ENCODE measurements at places on chromosomes 12 and 14.

- DNase-seq = no peak
Observed at GRCh38 chr12:109706398-109706746, 7.3 kb upstream of the FAM222A start.

DNA sequence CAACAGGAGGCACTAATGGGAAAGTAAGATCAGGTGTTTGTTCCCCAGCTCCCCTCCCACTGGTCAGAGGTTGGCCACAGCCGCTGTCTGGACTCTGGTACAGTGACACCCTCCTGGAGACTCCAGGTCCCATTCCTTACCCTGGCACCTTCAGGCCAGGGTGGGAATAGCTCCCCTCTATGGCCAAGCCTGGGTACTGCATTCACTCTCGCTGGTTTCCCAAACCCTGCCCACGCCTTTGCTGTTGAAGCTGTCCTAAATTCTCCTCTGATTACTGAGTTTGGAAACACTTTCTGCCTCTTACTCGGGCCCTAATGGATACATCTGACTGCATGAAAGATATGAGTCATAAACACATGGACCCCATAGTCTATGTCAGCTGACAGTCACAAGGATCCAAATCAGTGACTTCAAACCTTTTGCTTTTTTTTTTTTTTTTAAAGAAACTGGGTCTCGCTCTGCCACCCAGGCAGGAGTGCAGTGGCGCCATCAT, 17.9 kb downstream of the HRK start:
- no peak for DNase-seq

- no peak for DNase-seq
Observed at GRCh38 chr12:49684310-49684854, 22.8 kb downstream of the FMNL3 start.

GRCh38 chr14:74525361-74525851, 31.8 kb downstream of the ISCA2 start:
- DNase-seq = no peak

DNA sequence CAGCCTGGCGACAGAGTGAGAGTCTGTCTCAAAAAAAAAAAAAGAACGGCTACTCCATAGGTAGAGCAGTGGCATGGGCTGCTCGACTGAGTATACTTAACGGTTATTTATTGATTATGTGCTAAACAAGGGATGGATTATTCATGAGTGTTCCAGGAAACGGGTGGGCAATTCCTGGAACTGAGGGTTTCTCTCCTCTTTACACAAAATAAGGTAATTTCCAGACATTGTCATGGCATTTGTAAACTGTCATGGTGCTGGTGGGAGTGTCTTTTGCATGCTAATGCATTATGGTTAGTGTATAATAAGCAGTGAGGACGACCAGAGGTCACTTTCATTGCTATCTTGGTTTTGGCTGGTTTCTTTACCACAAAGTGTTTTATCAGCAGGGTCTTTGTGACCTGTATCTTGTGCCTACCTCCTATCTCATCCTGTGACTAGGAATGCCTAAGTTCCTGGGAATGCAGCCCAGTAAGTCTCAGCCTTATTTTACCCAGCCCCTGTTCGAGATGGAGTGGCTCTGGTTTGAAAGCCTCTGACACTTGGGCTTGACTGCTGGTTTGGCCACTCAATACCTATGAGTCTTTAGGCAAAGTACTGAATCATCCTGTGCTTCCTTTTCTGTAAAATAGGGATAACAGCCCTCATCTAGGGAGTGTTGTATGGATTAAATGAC, 3.2 kb downstream of the DGLUCY start:
- DNase-seq = no peak

DNA sequence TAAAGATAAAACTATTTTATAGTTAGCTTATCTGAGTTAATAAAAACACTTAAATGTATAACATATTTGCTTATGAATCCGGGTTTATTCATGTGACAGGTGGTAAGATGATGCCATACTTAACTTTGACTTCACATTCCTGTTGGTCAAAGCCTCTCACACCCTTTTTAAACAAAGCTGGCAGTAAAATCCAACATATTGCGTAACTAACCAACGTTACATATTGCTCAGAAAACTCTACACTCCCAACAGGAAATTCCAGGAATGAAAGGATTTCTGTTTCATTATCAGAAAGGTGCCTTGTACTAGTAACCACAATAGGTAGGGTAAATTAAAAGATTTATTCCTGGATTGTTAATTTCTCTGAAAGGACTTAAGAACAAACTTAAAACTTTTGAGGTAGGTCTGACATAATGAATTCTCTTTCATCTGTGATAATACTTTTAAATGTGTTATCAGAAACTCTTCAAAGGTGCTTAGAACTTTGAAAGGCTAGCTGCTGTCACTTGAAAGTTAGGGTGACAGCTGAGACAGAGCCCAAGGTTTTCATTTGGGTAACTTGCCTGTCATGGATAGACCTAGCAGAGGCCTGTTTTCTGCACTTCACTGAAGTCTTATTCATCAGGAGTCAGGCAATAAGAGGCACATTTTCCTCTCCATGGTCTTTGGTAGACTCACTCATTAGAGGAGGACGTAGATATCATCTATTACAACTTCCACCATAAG, 23.8 kb upstream of the CATSPERB start:
- DNase-seq = no peak

Measured in SJSA1 (cell line).